ENCODE measurements at places on chromosomes 3 and 15. TPM values are rescaled to one million over a fixed set of nuclear protein-coding genes. Genes with fewer than 3 reads are reported as not detected.

DNA sequence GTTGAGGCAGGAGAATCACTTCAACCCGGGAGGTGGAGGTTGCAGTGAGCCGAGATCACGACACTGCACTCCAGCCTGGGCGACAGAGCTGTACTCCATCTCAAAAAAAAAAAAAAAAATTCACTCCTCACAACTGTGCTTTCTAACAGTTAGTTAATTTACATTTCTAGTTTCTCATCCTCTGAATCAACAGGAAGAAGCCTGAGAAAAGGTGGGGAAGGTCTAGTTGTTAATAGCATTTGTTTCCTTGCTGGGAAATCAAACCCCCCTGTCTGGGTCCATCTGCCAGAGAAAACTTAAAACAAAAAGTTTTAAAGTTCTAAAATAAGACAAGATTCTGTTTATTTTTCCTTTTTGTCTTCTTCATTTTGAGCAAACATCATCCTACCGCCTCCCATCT is 62.3 kb downstream of the TMEM39A start:
- H3K4me3 ChIP-seq: no peak overlapping the region
- H3K27me3 ChIP-seq: no peaks in the 10 kb centered on the region
- H3K36me3 ChIP-seq: peaks cover 17% of the 10 kb centered on the region
- no peak overlapping the region for H3K27ac ChIP-seq
- no peaks in the 10 kb centered on the region for H3K4me1 ChIP-seq

GRCh38 chr3:162602619-162603018 is 1106.0 kb downstream of the OTOL1 start:
- H3K4me3 ChIP-seq: no peak overlapping the region
- H3K27ac ChIP-seq: no peak overlapping the region
- no peaks in the 10 kb centered on the region for H3K36me3 ChIP-seq
- no peaks in the 10 kb centered on the region for H3K27me3 ChIP-seq
- no peak for DNase-seq

GRCh38 chr3:160676547-160677303 is at the start of gene ARL14:
ARL14 (plus strand) TSS chr3:160677160; CDS start chr3:160677347, 187 bp downstream.
- no peaks in the 10 kb centered on the region for H3K36me3 ChIP-seq
- H3K4me3 ChIP-seq: no peak within 1 kb of the TSS
- peak within 1 kb of the TSS; percentile 61 for H3K27ac ChIP-seq
- H3K27me3 ChIP-seq: no peaks in the 10 kb centered on the region

GRCh38 chr3:52182196-52182595 is 15.8 kb upstream of the ALAS1 start:
- peak; percentile 52 for DNase-seq
- H3K27me3 ChIP-seq: no peaks in the 10 kb centered on the region
- no peak overlapping the region for H3K4me3 ChIP-seq
- H3K36me3 ChIP-seq: no peaks in the 10 kb centered on the region
- H3K27ac ChIP-seq: no peak overlapping the region

- DNase-seq: no peak
- H3K4me3 ChIP-seq: no peak overlapping the region
- H3K36me3 ChIP-seq: no peaks in the 10 kb centered on the region
- H3K27me3 ChIP-seq: no peaks in the 10 kb centered on the region
- peaks cover 26% of the 10 kb centered on the region for H3K4me1 ChIP-seq
Measured at GRCh38 chr15:52080031-52080430, 32.5 kb downstream of the BCL2L10 start.

- no peaks in the 10 kb centered on the region for H3K36me3 ChIP-seq
- H3K4me1 ChIP-seq: no peaks in the 10 kb centered on the region
- no peak overlapping the region for H3K4me3 ChIP-seq
- no peaks in the 10 kb centered on the region for H3K27me3 ChIP-seq
Measured at GRCh38 chr3:71478568-71478967, 105.0 kb downstream of the FOXP1 start.

- H3K4me1 ChIP-seq: no peaks in the 10 kb centered on the region
- no peaks in the 10 kb centered on the region for H3K36me3 ChIP-seq
- no peak overlapping the region for H3K27ac ChIP-seq
- no peaks in the 10 kb centered on the region for H3K27me3 ChIP-seq
- no peak overlapping the region for H3K4me3 ChIP-seq
Measured at GRCh38 chr15:80264031-80264430, 12.0 kb upstream of the CTXND1 start.

DNA sequence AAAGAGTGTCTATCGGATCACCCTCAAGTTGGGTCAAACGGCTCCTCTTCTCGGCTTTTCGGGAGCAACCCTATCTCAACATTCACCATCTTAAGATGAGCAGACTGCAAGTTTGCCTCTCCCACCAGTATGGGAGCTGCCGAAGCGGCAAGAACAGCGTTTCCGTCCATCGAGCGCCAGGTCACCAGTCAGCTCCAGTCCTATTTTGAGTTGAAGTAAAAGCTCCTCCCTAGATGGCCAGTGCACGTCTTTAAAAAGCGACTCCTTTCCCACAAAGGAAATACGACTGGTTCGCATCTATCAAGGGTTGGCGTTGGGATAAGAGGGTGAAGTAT is 369 bp upstream of the U2SURP start:
- no peaks in the 10 kb centered on the region for H3K36me3 ChIP-seq
- H3K27me3 ChIP-seq: no peaks in the 10 kb centered on the region
- DNase-seq: peak; percentile 90
- H3K27ac ChIP-seq: peak overlapping the region; percentile 94
- H3K4me1 ChIP-seq: peaks cover 53% of the 10 kb centered on the region
- peak overlapping the region; percentile 94 for H3K4me3 ChIP-seq

- no peak overlapping the region for H3K4me3 ChIP-seq
- no peaks in the 10 kb centered on the region for H3K36me3 ChIP-seq
- H3K4me1 ChIP-seq: no peaks in the 10 kb centered on the region
- H3K27ac ChIP-seq: no peak overlapping the region
- no peaks in the 10 kb centered on the region for H3K27me3 ChIP-seq
- no peak for DNase-seq
Measured at GRCh38 chr3:157301755-157302154, 134.9 kb upstream of the PTX3 start.

GRCh38 chr3:52202384-52203077 is 4.6 kb downstream of the ALAS1 start:
- peaks cover 53% of the 10 kb centered on the region for H3K36me3 ChIP-seq
- peaks cover 30% of the 10 kb centered on the region for H3K4me1 ChIP-seq
- no peak overlapping the region for H3K4me3 ChIP-seq
- H3K27me3 ChIP-seq: no peaks in the 10 kb centered on the region
- DNase-seq: no peak

GRCh38 chr3:73592154-73593144 is 32.3 kb downstream of the PDZRN3 start:
- no peaks in the 10 kb centered on the region for H3K36me3 ChIP-seq
- no peak overlapping the region for H3K4me3 ChIP-seq
- no peak for DNase-seq

DNA sequence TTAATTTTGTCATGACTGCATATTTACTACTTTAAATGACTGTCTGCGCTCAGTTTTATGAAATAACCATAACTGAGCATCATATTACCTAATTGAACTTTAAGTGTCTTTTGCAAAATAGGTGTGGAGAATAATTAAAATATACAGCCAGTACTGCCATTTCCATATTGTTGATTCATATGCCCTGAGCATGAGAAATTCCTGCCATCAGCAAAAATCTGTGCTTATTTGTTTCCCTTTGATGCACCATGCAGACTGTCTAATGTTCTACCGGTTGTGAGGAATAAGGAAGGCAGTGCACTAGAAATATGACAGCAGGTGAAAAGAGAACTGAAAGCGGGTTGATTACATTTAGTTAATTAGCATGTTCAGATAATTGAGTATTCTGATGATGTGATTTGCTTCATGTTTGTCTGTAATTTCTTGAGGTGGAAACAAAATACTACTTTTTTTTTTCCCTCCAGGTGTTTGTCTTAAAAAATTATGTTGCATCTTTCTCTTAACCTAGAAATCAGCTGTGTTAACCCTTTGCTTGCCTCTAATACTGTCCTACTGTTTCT is 229.4 kb upstream of the AZI2 start:
- no peak overlapping the region for H3K27ac ChIP-seq
- no peak for DNase-seq
- no peak overlapping the region for H3K4me3 ChIP-seq
- H3K36me3 ChIP-seq: no peaks in the 10 kb centered on the region
- H3K4me1 ChIP-seq: peaks cover 19% of the 10 kb centered on the region

- DNase-seq: no peak
- H3K4me3 ChIP-seq: no peak overlapping the region
- H3K4me1 ChIP-seq: no peaks in the 10 kb centered on the region
- H3K27ac ChIP-seq: no peak overlapping the region
- no peaks in the 10 kb centered on the region for H3K27me3 ChIP-seq
Measured at GRCh38 chr3:171056528-171056927, 30.0 kb upstream of the SLC2A2 start.

DNA sequence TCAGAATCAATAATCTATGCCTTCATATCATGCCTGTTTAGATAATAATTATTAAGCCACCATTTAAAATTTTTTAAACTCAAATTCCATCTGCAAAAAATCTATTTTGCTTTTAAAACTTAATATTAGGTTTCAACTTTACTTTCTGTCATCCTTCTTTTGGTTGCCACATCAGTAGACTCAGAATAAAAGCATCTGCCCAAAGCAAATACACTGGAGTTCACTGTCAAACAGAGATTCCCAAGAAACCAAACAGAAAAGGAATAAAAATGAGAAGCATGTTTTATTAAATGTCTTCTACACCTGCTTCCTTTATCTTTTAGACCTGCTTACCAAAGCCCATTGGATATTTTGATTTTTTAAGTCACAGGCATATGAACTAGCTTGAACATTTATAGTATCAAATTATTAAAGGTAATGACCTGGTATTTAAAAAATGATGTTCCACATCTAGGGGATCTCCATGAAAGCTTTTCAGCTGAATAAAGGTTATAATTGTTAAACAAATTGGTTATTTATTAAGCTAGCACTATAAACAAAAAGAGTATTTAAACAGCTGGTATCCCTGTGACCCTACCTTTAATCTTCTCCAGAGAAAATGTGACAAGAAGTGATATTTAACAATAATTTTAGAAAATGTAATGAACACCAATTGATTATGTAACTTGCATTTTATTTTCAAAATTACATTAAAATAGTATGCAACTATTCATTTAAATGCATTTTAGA is 62.5 kb downstream of the ALCAM start:
- DNase-seq: no peak
- H3K36me3 ChIP-seq: no peaks in the 10 kb centered on the region
- H3K27me3 ChIP-seq: no peaks in the 10 kb centered on the region
- H3K4me3 ChIP-seq: no peak overlapping the region
- no peak overlapping the region for H3K27ac ChIP-seq
- H3K4me1 ChIP-seq: no peaks in the 10 kb centered on the region

DNA sequence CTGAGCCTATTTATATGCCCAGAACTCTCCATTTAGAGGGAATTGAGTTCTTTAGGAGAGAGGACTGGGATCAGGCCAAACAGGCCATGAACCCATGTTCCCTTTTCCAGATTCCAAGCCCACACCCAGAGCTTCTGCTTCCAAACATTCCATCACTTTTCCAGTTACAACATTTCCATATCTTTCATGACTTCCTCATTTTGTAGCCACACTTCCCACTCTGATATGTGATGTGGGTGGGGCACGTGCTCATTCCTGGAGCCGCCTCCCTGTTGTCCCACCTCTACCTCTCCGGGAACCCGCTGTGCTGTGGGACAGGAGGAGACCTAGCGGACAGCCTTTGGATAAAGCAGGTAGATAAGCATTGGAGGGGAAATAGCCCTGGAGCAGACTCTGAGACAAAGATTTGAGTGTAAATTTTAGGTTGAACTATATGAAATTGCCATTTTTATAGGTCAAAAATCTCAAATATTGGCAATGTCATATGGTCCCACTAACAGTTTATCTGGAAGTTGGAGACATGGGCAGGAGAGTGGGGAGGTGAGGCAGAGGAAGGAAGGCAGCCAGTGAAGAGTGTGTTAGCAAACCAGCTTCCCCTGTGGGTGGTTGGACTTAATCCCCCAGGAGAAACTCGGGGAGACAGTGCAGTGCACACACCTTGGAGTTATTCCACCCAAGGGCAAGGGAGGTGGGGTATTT is 31.8 kb downstream of the CYP8B1 start:
- peaks cover 54% of the 10 kb centered on the region for H3K4me1 ChIP-seq
- no peak for DNase-seq
- H3K27me3 ChIP-seq: no peaks in the 10 kb centered on the region
- H3K4me3 ChIP-seq: no peak overlapping the region

DNA sequence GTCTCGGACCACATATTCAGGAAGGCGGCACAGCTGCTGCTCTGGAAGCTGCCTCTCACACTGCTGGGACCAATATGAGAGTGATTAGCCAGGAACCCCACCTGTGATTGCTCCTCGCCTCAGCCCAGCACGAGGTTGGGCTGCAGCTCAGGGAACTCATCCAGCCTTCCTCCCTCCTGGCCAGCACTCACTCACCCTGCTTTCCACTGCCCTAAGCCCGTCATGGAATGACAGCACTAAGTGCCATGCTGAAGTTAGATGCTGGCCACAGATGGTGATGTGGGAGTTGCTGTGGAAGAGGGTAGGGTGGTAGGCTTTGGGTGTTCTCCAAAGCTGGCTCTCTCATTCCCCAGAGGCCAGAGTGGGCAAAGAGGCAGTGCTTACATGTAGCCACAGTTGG is 7.3 kb downstream of the MST1R start:
- DNase-seq: no peak
- no peak overlapping the region for H3K27ac ChIP-seq
- H3K4me3 ChIP-seq: no peak overlapping the region

DNA sequence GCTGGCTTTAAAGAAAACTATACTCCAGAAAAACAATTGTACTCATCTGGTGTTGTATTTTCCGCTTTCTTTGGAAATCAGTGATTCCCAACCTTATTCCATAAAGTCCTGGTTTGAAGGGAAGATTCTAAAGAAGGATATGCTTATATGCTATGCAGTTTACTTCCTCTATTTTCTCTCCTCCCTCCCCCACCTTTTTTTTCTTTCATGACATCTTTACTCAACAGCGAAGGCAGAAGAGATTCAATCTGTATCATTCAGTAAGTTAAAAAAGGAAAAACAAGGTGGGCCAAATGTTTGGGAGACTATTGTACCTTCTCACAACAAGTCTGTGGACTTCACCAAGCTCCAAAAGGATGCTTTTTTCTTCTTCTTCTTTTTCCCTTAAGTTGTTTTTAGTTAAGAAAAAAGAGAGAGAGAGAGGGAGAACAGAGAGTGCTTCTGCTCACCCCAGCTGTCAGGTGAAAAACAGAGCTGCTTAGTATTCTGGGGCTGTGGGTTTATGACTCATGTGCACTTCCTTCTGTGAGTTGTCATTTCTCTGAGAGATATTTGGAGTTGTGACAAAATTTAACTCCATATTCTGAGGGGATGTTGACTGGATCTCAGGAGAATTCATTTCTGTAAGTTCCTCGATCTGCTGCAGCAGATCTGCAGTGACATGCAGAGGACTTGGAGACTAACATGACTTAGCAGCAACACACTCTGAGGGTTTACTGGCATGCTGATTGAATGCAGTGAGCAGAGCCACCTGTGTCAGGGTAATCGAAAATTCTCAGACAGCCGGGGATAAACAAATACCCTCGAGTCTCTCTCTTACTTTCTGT is 70.7 kb downstream of the SSR3 start:
- peak overlapping the region; percentile 87 for H3K27ac ChIP-seq
- no peaks in the 10 kb centered on the region for H3K27me3 ChIP-seq
- no peak overlapping the region for H3K4me3 ChIP-seq
- peaks cover 31% of the 10 kb centered on the region for H3K4me1 ChIP-seq
- H3K36me3 ChIP-seq: no peaks in the 10 kb centered on the region

GRCh38 chr3:18423401-18424212 is 1.5 kb downstream of the SATB1 start:
- no peaks in the 10 kb centered on the region for H3K36me3 ChIP-seq
- DNase-seq: peak; percentile 67
- no peaks in the 10 kb centered on the region for H3K27me3 ChIP-seq
- peak overlapping the region; percentile 83 for H3K4me3 ChIP-seq
- H3K27ac ChIP-seq: peak overlapping the region; percentile 93
- H3K4me1 ChIP-seq: peaks cover 84% of the 10 kb centered on the region

CCDC174 gene
- 34.6 TPM for total RNA-seq

SEMA5B gene
- total RNA-seq: 0.09 TPM

LARP6 gene
- total RNA-seq: 4.5 TPM

NEK11 gene
- 4.9 TPM for total RNA-seq

C15orf39 gene
- 67.6 TPM for total RNA-seq

ADAMTSL3 gene
- 2.7 TPM for total RNA-seq

ARNT2 gene
- 11.2 TPM for total RNA-seq
